ENCODE measurements at places on chromosomes 7 and 10.

DNA sequence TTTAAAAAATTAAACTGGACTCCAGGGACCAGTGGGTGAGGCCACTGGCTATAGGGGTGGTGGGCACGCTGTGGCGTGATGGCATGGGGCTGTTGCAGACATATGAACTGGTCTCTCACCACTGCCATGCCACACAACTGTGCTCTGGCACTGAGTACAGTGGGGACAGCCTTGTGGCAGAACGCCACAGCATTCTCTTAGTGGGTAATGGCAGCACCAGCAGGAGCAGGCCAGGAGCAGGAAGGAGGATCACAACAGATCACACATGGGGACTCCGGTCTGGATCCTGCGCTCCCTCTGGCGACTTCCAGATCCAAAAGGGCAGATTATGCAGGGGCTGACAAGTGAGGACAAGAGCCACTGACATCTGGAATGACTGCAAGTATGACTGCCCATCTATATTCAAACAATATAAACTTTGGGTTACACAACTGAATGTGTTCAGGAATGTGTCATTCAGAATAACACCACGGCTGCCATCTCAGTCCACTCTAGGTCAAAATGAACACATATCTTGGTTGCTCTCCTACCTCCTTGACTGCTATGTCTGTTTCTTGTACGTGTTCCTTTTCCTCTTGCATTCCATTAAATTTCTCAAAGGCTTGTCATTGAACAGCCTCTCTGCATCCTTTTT lies 176.0 kb downstream of the KMT2E start:
- DNase-seq, result no peak

GRCh38 chr7:34928052-34928451 lies 109.2 kb downstream of the DPY19L1 start:
- no peak for DNase-seq

GRCh38 chr7:91636129-91636724 lies 244.3 kb downstream of the MTERF1 start:
- no peak for DNase-seq

- no peak for DNase-seq
Measured at GRCh38 chr10:1268831-1269230, 212.6 kb downstream of the WDR37 start.

GRCh38 chr7:98571986-98572385 lies 45.1 kb upstream of the NPTX2 start:
- no peak for DNase-seq

- no peak for DNase-seq
Measured at GRCh38 chr10:31070025-31070424, 38.4 kb upstream of the ZNF438 start.

DNA sequence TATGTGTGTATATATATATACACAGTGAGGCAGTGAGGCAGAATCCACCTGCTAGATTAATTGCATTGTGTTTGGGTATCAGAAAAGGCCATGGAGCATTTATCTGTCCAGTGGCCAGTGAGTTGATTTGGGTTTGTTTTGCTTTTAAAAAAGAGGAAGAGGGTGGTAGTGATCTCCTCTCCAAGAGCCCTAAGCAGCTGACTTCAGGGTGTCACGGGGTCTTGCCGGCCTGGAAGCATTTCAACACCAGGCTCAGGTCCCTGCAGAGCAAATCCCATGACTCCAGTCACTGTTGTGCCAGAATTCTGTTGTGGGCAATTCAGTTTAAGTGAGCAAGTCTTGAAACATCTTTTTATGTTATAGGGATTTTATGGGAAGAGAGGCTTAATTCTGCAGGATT lies 30.6 kb upstream of the GPNMB start:
- DNase-seq, result no peak

- no peak for DNase-seq
Measured at GRCh38 chr7:36613031-36613614, 111.2 kb downstream of the AOAH start.

- DNase-seq, result no peak
Measured at GRCh38 chr7:50828801-50829200, 46.1 kb upstream of the GRB10 start.

DNA sequence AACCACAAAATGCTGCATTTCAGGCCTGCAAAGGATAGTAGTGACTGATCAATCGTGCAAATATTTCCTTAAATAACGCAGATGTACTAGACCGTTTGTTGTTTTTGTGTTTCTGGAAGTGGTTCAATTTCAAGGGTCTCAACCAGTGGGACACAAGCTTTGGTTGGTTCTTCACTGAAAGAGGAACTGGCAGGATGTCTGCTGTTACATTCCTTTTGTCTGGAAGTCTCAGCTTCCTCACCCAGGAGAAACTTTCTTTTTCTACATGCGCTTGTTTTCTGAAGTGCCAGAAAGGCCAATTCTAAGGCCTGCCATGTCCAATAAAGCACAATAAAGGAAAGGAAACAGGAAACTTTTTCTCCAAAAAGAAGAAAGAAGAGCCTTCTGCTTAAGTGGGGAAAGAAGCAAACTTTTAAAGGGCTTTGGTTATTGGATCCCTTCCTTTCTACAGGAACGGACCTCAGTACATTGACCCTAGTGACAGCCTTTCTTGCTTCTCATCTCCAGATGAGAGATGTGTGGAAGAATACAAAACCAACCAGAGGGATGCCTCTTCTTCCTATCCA lies 4.1 kb downstream of the DKK1 start:
- no peak for DNase-seq

DNA sequence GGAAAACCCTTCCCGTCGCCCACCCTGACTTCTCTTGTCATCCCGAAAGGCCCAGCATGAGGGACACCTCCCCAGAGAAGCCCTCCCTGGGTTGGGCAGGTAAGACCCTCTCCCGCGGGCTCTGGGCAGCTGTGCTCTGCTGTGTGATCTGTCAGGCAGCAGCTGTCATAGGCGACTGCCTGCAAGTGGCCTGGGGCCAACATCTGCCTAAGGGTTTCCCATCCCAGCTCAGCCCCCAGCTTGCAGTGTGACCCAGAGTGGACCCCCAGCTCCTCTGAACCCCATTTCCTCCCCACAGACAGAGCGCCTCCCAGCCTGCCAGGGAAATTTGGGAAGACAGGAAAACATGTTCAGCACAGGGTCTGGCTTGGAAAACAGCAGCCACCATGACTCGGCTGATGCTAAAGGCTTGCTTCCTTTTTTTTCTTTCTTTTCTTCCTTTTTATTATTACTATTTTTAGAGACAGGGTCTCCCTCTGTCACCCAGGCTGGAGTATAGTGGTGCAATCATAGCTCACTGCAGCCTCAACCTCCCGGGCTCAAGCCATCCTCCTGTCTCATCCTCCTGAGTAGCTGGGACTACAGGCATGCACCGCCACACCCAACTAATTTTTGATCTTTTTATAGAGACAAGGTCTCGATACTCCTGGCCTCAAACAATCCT lies 18.3 kb upstream of the TNRC18 start:
- no peak for DNase-seq

GRCh38 chr7:311796-312195 lies 21.8 kb downstream of the FOXL3 start:
- no peak for DNase-seq

GRCh38 chr7:45930967-45931366 lies 9.9 kb upstream of the IGFBP3 start:
- no peak for DNase-seq

GRCh38 chr10:29146311-29147100 lies 142.4 kb upstream of the LYZL1 start:
- no peak for DNase-seq

Measured in activated CD8-positive, alpha-beta memory T cell treated with anti-CD3 and anti-CD28 coated beads for 1 hour (primary cell).